A673 (cell line): ENCODE measurements at places on chromosomes 2 and 18.

GRCh38 chr2:152186262-152186661, 10.7 kb upstream of the STAM2 start:
- peak; percentile 56 for DNase-seq

DNA sequence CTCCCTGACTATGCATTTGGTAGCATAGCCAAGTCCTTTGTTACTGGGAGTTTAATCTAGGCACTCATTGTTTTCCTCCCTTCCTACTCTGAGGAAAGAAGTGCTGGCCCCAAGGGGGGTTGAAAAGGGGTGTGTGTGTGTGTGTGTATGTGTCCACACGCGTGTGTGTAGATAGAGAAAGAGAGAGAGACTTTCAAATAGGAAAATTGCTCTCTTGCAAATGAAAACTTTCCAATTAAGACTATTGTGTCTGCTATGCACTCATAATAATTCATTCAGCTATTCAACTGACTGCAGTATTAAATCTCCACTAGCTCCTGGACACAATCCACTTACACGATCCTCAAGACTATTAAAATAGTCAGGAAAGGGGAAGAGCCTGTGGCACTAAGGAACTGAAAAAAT, 92.9 kb upstream of the CSRNP3 start:
- DNase-seq = peak; percentile 60

GRCh38 chr2:5926871-5927512, 234.8 kb downstream of the SOX11 start:
- peak; percentile 31 for DNase-seq

- DNase-seq = no peak
These were observed 220.7 kb downstream of the CAMKMT start for GRCh38 chr2:44582363-44583008.

- DNase-seq = no peak
These were observed 42.7 kb downstream of the SETBP1 start for GRCh38 chr18:44723411-44723810.

DNA sequence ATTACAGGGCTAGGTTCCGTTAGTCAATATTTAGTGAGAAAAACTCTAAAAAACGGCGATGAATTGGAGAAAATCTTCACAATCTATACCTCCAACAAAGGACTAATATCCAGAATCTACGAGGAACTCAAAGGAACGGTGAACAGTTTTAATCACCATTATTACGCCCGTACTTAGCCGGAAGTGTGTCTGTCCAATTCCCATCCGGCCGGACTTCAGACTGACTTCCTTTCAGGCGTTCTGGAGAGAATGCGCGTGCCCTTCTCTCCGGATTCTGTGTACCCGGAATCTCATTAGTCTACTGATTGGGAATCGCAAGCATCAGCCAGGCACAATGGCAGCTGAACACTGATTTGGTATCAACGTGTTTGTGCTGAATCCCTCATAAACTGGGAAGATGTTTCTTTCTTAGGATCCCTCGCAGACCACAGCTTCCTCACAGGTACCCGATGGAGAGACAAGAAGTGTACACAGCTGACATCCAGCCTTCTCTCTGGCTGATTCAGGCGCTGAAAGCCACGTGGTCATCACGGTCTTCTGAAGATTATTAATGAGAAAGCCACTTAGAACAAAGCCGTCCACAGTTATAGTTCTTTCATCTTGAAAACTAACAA, 239.9 kb downstream of the ZNF516 start:
- DNase-seq = no peak

DNA sequence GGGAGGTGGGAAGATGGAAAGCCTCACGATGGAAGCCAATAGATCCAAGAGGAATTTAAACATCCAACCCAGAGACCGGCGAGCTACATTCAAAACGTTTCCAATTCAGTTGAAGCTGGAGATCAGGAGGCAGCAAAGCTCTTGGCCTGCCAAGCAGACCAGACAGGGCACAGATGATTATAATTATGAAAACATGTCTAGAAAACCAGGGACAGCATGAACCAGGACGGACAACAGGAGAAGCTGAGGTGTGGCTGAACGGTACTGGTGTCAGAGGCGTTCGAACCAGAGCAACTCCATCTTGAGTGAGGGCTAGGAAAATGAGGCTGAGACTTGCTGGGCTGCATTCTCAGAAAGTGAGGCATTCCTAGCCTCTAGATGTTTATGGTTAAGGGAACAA, 102.2 kb upstream of the CCDC150 start:
- no peak for DNase-seq

DNA sequence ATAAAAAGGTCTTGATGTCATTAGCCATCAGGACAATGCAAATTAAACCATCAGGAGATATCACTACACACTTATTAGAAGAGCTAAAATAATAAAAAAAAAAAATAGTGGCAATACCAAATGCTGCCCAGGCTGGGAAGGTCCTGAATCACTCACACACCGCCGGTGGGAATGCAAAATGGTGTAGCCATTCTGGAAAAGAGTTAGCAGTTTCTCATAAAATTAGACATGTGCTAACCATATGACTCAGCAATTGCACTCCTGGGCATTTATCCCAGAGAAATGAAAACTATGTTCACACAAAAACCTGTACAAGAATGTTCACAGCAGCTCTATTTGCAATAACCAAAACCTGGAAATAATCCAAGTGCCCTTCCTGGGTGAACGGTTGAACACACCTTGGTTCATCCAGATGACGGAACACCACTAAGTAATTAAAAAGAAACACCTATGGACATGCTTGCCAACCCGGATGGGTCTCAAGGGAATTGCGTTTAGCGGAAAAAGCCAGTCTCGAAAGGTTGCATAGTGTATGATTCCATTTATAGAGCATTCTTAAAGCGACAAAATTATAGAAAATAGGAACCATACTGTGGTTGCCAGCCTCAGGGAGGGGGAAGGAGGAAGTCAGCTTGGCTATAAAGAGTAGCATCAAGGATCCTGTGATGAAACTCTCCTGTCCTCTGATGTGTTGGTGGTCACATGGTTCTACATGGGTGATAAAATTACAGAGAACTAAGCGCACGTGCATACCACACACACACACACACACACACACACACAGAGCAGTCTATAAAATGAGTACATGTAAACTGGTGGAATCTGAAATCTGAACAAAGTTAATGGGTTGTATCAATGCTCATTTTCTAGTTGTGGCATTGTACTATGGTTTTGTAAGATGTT, 4.6 kb downstream of the MBP start:
- no peak for DNase-seq

DNA sequence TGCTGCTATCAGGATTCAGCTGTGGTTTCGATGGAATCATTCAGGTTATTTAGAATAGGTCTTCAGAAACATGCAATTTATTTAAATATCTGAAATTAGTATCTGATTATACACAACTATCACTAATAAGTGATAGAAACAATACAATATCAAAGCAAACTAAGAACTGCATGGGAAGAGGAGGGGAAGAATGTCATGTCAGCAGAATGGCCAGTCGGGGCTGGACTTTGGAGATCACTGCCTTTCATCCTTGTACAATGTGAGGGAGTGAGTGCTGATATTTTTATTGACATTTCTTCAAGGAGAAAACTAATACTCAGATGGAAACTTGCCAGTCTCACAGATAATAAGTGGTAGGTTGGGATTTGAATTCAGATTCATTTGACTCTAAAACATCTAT, 224.0 kb upstream of the LINC00305 start:
- no peak for DNase-seq

DNA sequence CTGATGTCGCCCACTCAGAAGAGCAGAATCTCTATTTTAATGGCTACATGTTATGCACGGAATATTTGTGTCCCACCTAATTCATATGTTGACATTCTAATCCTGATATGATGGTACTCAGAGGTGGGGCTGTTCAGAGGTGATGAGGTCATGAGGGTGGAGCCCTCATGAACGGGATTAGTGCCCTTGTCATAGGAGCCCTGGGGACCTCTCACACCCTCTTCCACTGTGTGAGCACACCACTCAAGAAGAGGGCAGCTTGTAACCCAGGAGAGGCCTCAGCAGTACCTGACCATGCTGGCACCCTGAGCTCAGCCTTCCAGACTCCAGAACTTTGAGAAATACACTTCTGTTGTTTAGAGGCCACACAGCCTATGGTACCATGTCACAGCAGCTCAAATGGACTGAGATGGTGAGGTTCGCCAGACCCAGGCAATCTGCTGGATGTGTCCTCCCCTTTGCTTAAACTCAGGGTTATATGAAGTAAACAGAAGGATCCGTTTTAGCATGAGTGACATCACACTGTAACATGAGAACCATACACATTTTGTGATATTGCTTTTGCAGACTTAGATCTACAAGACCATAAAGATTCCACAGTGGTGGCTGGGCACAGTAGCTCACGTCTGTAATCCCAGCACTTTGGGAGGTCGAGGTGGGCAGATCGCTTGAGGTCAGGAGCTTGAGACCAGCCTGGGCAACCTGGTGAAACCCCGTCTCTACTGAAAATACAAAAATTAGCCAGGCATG, 48.7 kb downstream of the ATOH8 start:
- peak; percentile 15 for DNase-seq

DNA sequence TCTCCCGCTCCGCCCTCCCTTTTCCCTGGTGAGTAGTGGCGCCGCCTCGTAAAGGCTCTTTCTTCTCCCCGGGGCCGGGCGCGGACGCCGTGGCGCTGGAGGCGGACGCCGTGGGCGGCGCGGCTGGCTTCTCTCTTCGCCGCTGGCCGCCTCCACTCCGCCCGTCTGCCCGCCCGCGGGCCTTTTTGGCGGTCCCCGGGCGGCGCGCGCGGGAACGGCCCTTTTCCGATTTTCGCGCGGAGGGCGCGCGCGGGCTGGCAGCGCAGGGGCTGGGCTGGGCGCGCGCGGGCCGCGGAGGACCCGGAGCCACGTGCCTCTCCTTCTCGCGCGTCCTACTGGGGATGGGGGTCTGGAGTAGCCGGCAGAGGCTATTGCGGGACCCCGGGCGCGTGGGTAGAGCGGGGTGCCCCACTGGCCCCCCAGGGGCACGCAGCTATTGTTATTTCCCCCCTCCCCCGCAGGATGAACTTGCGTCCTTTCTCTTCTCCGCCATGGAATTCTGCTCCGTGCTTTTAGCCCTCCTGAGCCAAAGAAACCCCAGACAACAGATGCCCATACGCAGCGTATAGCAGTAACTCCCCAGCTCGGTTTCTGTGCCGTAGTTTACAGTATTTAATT, 472 bp downstream of the SLC20A1 start:
- peak; percentile 78 for DNase-seq

- DNase-seq = no peak
These were observed 95.7 kb downstream of the FAM161A start for GRCh38 chr2:61758159-61758558.

DNA sequence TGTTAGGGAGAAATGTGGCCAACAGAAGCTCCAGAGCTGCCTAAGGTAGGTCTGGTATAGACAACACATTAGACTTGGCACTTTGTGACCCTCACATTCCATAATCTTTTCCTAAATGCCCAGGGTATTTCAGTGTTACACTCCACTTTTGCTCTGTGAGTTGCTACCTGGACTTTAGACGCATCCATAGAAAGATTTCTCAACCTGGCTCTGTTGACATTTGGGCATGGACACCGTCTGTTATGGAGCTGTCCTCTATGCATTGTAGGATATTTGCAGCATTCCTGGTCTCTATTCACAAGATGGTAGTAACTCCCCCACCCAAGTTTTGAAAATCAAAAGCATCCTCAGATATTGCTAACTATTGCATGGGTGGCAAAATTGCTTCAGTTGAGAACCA, 136.5 kb upstream of the NETO1 start:
- DNase-seq = no peak

DNA sequence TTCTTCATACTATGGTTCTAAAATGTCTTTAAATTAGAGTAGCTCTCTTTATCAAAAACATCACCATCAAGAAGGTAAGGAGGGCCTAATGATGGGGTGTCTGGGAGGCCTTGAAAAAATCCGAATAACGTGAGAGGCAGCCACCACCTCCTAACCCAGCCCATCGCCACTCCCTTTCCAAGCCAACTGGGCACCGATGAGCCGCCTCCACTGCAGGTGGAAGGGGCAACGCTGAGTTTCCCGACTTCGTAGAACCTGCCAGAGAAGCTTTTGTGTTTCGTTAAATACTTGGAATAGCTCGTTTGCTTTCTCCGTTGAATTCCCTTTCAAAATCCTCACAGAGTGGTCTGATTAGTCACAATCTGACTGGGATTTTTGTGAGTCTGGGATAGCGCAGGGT, 22.0 kb upstream of the RPL31 start:
- no peak for DNase-seq

DNA sequence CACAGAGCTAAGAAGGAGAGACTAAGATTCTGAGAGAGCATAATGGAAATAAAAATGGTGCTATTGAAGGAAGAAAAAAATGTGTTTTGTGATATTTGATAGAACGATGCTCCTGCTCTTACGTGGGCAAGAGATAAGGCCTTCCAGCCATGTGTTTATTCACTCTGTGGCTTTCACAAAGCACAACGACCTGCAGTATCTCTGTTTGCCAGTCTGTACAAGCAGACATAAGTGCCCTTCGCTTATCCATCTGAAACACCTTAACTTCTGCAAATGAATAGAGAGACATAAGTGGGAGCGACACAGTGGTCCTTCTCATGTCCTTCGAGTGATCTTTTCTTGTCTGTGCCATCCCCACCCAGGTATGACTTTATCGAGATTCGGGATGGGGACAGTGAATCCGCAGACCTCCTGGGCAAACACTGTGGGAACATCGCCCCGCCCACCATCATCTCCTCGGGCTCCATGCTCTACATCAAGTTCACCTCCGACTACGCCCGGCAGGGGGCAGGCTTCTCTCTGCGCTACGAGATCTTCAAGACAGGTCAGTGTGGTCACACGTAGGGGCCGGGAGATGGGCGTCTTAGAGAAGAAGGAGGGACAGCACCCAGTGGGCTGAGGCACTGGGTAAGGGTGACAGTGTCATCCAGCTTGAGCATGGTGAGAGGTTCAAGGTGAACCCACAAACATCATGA, 33.7 kb downstream of the NRP2 start:
- DNase-seq = no peak

GRCh38 chr2:133986881-133987795, 266.7 kb upstream of the MGAT5 start:
- no peak for DNase-seq

DNA sequence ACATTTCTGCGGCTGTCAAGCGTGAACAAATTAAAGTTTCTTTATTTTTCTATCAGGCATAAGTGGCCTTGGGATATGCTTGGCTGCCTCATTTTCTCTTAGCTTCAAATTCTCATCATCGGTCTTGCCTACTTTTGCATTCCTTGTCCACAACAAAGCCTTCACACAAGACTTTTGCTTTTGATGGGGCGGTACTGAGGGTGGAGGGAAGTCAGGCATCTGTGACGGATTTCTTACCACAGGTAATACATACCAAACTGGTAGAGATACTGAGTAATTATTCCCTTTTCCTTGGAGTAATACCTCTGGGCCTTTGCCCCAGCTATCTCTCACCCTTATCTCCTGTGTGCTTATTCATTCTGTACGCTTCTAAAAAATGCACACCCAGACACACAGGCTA, 468.3 kb upstream of the RGPD4 start:
- no peak for DNase-seq
